Pancreas (tissue), 10 donors: ENCODE measurements at places on chromosomes 6 and 20. TPM values are rescaled to one million over a fixed set of nuclear protein-coding genes. Genes with fewer than 3 reads are reported as not detected.

The SNX3 gene
- 59.2 TPM for total RNA-seq

The POM121L2 gene
- total RNA-seq: not detected

The COX4I2 gene
- 0.94 TPM for total RNA-seq

The WFDC10B gene
- not detected for total RNA-seq

The MATN4 gene
- 2.2 TPM for total RNA-seq

GRCh38 chr20:53205046-53205445 lies 232.9 kb downstream of the TSHZ2 start:
- no peak for DNase-seq
- H3K27ac ChIP-seq: no peak overlapping the region
- no peaks in the 10 kb centered on the region for H3K4me1 ChIP-seq
- H3K27me3 ChIP-seq: no peaks in the 10 kb centered on the region
- H3K36me3 ChIP-seq: no peaks in the 10 kb centered on the region
- H3K4me3 ChIP-seq: no peak overlapping the region

DNA sequence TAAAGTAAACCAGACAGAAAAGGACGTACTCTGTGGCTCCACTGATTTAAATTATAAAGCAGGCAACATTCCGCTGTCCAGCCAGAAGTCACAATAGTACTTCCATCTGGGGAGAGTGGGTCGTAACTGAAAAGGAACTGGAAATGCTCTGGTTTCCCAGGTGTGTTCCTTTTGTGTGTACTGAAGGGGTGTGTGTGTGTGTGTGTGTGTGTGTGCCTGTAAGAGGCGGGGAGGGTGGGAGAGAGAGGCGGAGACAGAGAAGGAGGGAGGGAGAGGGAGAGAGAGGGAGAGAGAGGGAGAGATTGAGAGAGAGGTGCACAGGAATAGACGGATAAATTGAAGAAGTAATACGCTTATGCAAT lies 178.4 kb upstream of the ZNF184 start:
- H3K27me3 ChIP-seq: no peaks in the 10 kb centered on the region
- H3K36me3 ChIP-seq: no peaks in the 10 kb centered on the region
- no peaks in the 10 kb centered on the region for H3K4me1 ChIP-seq
- no peak overlapping the region for H3K4me3 ChIP-seq

DNA sequence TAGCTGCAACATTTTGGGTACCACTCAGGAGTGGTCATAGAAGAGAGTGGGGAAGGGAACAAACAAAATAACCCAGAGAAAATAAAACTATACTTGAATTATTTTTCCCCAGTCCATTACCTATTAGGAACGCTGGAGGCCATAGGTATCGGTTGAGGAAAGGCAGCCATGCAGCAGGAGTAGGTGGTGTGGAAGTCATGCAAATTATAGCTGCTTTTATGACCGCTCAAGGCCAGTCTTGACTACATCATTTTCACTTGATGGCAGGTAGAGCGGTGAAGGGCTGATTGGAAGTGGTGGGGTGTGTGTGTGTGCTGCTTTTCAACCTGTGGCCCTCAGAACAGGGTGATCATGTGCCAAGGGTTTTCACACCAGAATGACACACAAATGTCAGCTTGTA lies 36.5 kb upstream of the KIF13A start:
- H3K4me1 ChIP-seq: no peaks in the 10 kb centered on the region
- no peak overlapping the region for H3K4me3 ChIP-seq
- no peak overlapping the region for H3K27ac ChIP-seq
- H3K36me3 ChIP-seq: no peaks in the 10 kb centered on the region
- no peaks in the 10 kb centered on the region for H3K27me3 ChIP-seq

DNA sequence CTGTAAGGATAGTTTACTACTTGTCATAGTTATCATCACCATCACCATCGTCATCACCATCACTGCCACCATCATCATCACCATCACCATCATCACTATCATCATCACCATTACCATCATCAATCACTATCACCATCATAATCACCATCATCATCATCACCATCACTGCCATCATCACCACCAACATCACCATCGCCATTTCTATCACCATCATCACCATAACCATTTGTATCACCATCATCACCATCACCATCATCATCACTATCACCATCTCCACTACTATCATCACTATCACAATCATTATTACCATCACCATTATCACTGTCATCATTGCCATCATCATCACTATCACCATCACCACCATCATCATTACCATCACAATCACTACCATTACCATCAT lies 655.5 kb upstream of the DEFB115 start:
- no peaks in the 10 kb centered on the region for H3K27me3 ChIP-seq
- H3K27ac ChIP-seq: no peak overlapping the region
- no peak overlapping the region for H3K4me3 ChIP-seq
- H3K36me3 ChIP-seq: no peaks in the 10 kb centered on the region
- DNase-seq: no peak
- H3K4me1 ChIP-seq: no peaks in the 10 kb centered on the region

GRCh38 chr6:39330057-39330456 lies 7.6 kb upstream of the KCNK16 start:
- H3K27me3 ChIP-seq: no peaks in the 10 kb centered on the region
- no peak overlapping the region for H3K27ac ChIP-seq
- no peak overlapping the region for H3K4me3 ChIP-seq
- no peak for DNase-seq
- no peaks in the 10 kb centered on the region for H3K36me3 ChIP-seq

- no peak for DNase-seq
- H3K36me3 ChIP-seq: no peaks in the 10 kb centered on the region
- H3K4me3 ChIP-seq: no peak overlapping the region
- no peaks in the 10 kb centered on the region for H3K27me3 ChIP-seq
- H3K27ac ChIP-seq: peak overlapping the region; percentile 14
These were observed 43.4 kb upstream of the ATXN1 start for GRCh38 chr6:16804546-16805242.

GRCh38 chr20:51440589-51440988 lies 101.9 kb downstream of the NFATC2 start:
- no peak for DNase-seq
- H3K4me3 ChIP-seq: no peak overlapping the region
- H3K36me3 ChIP-seq: no peaks in the 10 kb centered on the region
- H3K27me3 ChIP-seq: no peaks in the 10 kb centered on the region
- no peak overlapping the region for H3K27ac ChIP-seq

DNA sequence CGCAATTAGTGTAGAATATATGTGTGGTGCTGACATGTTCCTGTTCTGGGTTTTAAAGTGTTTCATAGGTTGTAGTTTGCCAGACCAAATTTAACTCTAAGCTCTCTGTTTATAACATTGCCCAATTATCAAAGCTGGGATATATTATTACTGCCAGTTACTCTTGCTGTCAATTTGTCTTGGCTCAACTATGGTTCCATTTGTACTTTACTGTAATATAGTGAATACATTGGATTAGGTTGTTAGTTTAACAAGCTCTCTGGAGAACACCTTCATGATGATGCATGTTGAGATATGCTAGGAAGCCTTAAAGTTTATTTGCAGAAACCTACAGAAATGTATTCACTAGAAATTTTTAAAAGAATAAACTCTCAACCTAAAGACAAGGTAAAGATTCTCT lies 259.6 kb downstream of the ZFAND3 start:
- H3K27me3 ChIP-seq: no peaks in the 10 kb centered on the region
- peaks cover 17% of the 10 kb centered on the region for H3K4me1 ChIP-seq
- H3K36me3 ChIP-seq: no peaks in the 10 kb centered on the region
- no peak for DNase-seq
- no peak overlapping the region for H3K4me3 ChIP-seq
